ENCODE measurements at places on chromosomes 13 and 19.

GRCh38 chr13:74289107-74289506 is 154.9 kb upstream of the KLF12 start:
- no peak for DNase-seq

- DNase-seq = no peak
Measured at GRCh38 chr13:37067874-37068273, 8.4 kb upstream of the SUPT20H start.

GRCh38 chr13:84566780-84567179 is 684.5 kb upstream of the SLITRK1 start:
- DNase-seq = no peak

GRCh38 chr13:55361141-55361540 is 1779.6 kb upstream of the PRR20A start:
- no peak for DNase-seq

- DNase-seq = no peak
Measured at GRCh38 chr13:24041651-24042225, 118.8 kb upstream of the SPATA13 start.

DNA sequence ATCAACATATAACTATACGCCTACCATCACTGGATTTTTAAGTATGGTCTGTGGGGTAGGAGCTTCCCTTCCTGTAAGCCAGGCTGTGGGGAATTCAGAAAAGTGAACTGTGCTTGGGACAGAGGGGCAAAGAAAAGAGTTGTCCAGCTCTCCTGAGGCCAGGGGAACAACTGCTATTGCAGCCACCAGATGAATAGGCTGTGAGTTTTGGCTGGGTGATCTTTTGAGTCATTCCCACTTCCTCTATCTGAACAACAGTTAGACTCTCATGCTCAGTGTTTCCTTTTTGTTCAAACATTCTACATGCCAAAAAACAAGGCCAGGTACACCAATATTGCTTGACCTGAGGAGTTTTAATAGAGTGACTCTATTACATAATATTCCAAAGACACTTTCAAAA is 426.2 kb upstream of the DACH1 start:
- no peak for DNase-seq

- no peak for DNase-seq
Measured at GRCh38 chr19:55346725-55347441, 7.2 kb downstream of the KMT5C start.

DNA sequence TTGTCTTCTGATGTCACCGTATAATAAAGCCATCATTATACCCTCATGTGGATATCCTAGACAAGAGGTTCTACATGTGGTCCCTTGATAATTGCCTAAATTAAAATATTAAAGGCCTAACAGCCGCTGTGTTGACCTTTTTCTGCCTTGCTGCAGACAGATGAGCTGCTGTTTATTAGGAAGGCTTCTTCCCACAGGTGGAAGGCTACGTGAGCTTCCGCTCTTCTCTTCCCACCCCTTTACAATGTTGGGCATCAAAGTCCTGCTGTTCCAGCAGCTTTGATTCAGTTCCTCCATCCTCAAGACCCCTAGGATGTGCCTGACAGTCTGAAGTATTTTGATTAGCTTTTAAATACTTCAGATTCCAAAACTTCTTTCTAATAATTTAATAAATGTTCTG is 217.1 kb downstream of the PCCA start:
- DNase-seq = no peak

- DNase-seq = peak; percentile 91
Measured at GRCh38 chr19:4638828-4639530, at the start of gene TNFAIP8L1. TNFAIP8L1 (plus strand) TSS chr19:4639516; CDS start chr19:4651870, 12,354 bp downstream.

DNA sequence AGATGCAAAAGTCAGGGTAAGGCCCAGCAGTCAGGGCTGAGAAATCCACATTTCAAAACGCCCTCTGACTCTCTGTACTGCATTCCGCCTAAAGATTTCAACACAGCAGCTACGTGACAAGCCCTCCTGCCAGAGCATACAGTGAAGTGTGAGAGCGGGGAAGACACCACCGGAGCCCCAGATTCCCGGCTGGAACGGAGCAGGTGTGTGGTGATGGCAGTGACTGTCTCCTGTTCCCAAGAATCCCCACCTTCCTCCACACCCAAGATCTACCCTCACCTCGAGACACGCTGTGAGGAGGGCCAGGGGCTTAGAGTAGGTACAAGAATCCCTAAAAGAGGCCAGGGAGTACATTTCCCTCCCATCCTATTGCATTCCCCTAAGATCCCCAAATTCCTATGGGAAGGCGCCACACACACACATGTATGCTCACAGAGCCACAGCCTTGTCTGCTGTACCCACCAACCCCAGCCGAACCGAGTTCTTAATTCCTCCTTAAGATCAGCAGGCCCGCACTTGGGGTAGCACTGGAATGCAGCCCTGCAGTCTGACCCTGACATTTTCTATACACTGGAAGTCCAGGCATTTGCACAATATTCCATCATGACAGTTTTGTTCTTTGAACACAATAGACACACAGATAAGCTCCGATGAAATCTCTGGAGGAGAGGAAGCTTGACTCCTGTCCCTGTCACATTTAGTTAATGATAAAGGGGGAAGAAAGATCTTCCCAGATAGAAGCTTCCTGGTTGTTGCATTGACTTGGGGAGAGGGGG is 102.9 kb downstream of the FOXO1 start:
- DNase-seq = no peak

- DNase-seq = no peak
Measured at GRCh38 chr13:38998739-38999138, 8.1 kb upstream of the STOML3 start.

GRCh38 chr19:18966307-18966706 is 25.3 kb upstream of the HOMER3 start:
- DNase-seq = no peak

DNA sequence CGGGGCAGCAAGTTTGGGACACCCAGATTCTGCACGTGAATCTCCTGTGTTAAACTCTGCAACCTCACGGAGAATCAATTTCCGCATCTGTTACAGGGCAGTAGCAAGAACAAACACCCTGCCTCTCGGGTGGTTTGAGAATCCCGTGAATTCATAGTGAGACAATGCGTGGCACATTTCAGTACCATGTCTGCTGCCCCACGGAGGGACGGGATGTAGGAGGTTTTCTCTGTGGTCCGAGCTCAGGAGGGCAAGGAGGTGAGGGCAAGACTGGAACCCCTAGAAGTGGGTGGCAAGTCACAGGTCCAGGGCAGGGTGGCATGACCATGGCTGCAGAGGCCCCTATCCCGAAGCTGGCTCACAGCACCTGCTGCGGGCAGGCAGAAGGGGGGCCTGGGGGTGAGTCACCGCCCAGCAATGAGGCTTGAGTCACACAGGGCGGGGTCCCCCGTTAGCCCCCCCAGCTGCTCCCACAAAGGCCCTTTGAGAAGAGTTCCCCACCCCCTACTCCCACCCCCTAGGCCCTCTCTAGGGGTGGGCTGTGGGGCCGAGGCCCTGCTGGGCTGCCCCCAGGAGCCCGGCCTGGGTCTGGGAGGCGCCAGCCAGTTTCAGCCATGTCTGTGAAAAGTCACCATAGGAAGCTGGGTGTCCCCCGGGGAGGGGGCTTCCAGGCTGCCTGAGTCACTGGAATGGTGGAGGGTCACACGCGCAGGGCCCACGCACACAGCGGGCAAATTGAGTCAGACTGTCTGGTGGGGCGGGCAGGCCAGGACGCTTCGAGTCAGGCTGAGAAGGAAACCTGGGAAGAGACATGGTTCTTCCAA is 25.8 kb upstream of the NANOS3 start:
- DNase-seq = peak; percentile 82

- peak; percentile 9 for DNase-seq
Measured at GRCh38 chr13:35994131-35994966, 136.8 kb downstream of the DCLK1 start.

GRCh38 chr19:45876161-45876410 is 9.9 kb downstream of the IRF2BP1 start:
- no peak for DNase-seq

GRCh38 chr19:56980906-56981305 is 138.9 kb upstream of the USP29 start:
- no peak for DNase-seq

DNA sequence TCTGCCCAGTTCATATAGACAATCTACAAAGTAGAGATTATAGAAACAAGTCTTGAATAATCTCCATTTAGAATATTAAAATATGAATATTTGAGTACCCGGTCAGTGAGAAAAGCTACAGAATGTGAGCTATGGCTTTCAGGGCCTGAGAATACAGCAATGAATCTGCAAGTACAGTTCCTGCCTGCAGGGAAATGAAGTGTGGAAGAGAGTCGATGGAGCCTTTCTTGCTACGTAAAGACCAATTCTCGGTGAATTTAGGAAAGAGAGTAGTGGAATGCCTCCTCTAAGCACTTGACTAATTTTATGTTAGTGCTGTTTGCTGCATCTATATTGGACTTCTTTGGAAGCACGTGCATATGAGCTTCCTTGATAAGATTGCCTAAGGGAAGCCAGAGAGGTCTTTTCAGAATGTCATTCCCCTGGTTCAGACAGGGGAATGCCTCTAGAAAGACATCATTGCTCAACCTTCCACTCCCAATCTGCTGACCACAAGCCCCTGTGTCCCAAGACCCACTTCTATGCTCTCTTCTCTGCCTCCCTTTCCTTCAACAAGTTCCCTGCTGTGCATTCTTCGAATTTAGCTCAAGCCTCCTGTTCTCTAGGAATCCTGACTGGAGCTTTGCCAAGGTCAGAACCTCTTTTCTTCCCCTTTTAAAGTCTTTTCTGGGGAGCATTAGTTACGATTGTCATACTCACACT is 41.9 kb downstream of the GPC6 start:
- DNase-seq = no peak

- no peak for DNase-seq
Measured at GRCh38 chr19:14770944-14771839, 7.2 kb downstream of the ADGRE2 start.

- no peak for DNase-seq
Measured at GRCh38 chr13:57918086-57918485, 286.5 kb downstream of the PCDH17 start.

GRCh38 chr13:113917594-113918371 is 53.9 kb upstream of the GAS6 start:
- DNase-seq = no peak

DNA sequence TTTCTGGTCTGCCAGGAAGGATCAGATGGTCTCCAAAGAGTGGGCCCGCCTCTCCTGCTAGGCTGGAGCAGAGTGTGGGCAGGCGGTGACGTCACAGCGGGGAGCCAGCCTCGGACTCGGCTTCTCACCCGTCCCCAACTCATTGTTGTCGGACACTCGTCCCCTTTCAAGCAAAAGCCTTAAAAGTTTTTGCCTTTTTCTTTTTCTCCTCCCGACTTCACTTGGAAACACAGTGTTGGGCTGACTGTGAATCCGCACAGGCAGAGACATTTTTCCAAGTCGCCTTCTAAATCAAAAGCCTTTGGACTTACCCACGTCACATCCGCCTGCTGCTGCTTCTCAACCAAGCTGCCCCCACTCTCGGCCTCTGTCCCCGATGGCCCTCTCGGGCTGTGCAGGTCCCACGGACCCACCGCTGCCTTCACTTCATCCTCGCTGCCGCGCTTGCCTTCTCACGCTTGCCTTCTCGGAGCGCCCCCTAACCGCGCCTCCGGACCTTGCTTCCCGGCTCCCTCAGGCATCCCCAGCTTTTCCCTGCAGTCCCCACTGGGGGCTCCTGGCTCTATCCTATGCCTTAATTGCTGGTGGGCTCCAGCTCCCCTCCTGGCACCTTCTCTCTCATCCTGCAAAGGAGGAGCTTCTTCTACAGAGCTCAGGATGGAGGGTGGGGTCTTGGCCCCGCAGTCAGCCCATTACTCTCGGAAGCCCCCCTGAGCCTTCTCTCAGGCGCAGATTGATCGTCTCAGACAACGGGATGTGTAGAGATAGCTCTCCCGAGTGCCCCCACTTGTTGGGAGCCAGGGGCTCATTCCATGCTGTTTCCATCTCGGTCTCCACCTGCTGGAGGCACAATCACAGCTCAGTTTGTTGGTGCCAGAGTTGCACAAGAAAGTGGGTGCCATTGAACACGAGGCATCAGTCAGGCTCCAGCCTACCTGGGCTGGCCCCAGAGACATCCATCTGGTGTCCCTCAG is 3.9 kb upstream of the ZNF135 start:
- no peak for DNase-seq

- DNase-seq = no peak
Measured at GRCh38 chr13:36088001-36088400, 43.2 kb downstream of the DCLK1 start.

DNA sequence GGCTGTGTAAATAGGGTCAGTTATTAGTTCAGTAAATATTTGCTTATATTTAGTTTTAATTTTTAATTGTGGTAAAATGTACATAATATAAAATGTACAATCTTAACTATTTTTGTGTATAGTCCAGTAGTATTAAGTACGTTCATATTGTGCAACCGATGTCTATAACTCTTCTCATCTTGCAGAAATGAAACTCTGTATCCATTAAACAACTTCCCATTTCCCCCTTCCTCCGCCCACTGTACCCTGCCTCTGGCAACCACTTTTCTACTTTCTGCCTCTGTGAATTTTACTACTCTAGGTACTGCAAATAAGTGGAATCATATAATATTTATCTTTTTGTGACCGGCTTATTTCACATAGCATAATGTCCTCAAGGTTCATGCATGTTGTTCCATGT is 24.4 kb downstream of the UBAC2 start:
- no peak for DNase-seq

DNA sequence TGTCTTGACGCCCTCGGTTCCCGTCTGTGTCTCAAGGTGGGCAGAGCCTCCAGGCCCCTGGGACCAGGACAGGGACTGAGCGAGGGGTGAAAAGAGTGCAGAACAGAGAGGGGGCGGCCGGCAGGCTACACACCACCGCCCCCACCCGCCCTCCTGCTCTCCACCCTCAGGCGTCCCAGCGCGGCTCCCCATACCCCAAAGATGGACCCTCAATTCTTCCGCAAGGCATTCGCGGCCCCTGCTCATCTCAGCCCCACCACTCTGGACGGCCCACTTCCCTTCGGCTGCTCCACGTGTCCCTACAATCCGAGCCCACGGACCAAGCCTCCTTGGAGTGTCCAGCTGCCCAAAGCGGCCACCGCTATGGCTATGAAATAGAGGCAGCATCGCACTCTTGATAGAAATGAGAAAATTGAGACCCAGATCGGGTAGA is 1.8 kb downstream of the KLF16 start:
- DNase-seq = no peak

DNA sequence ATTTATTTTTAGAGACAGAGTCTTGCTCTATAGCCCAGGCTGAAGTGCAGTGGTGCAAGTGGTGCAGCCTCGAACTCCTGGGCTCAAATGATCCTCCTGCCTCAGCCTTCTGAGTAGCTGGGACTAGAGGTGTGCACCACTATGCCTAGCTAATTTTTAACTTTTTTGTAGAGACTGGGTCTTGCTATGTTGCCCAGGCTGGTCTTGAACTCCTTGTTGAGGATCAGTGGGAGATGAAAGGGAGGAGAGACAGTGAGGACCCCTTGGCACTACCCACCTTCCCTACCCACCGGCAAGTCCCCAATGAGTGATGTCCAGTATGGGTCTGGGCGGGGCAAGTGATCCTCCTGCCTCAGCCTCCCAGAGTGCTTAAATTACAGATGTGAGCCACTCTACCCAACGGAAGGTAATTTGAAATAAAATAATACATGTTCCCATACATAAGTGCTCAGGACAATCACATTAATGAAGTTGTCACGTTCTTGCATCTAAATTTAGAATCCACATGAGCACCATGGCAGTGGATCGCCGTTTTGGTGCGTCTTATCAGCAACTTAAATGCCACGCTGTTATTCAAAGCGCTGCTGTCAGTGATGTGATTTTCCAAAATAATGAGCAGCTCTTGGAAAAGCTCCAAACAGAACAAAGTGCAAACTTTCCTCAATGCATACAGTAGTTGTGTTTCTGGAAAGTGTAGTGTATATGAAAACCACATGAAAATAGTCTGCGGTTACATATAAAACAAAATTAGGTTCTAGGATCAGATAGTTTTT is 5.9 kb upstream of the ARL11 start:
- DNase-seq = no peak

- no peak for DNase-seq
Measured at GRCh38 chr13:34521171-34521570, 420.9 kb upstream of the NBEA start.

- no peak for DNase-seq
Measured at GRCh38 chr13:51832471-51833152, 12.4 kb downstream of the TMEM272 start.
